ENCODE measurements at places on chromosomes 3 and 15.

GRCh38 chr3:61669203-61669602, 107.8 kb downstream of the PTPRG start:
- DNase-seq = no peak

DNA sequence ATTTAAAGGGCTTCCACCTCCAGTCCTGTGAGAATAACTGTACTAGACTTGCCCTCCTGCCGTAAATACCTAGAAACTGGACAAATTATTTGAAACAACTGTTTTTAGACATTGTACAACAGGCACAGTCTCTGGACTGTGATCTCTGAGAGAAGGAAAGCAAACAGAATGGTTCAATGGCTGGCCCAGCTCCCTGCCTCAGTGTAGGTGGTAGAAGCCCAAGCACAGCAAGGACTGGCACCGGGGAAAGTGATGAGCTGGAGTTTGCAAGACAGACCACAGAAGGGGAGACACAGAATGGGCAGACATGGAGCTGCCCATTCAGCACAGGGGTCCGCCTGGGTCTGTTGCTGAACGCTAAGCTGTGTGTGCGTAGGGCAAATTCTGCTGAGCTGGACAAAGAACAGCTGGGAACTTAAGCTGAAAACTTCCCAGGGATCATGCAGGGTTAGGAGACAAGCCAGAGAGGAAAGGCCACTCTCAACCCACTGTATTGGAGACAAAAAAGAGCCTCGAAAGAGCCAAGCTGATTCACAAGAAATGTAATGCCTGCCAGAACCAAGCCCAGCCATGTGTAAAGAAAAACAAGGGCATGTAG, 52.6 kb upstream of the SEC61A1 start:
- DNase-seq = no peak

DNA sequence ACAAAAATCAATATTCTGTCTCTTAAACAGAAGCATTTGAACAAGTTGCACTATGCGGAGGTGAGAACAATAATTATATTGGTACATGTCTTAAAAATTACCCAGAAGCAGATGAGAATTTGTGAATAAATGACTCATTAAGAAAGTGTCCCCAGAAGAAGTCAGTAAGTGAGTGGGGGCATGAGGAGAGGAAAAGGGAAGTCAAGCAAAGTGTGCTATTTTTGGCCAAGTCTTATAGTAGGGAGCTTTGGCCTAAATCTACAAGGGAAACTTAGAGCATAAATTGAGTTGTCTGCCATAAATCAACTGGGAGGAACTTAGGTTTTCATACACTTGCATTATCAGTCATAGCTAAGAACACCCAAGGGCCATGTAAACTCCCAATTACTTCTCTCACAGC, 86.9 kb upstream of the SATB1 start:
- DNase-seq = no peak

GRCh38 chr15:51319539-51319938, 18.9 kb downstream of the CYP19A1 start:
- DNase-seq = no peak

DNA sequence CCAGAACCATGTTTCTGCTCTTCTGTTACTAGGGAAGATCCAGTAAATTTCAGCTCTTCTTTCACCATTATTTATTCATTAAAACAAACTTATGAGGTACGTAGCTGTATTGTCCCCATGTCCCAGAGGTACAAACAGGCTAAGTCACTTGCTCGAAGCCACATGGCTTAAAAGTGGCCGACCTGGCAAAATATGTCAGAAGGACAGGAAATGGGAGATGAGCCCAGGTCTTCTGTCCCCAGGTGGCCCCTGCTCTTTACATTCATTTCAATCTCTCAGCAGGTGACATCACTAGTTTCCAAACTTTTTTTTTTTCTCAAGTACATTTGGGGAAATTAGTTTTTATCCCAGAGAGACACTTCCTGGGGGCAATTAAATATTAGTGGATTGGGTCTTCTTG, 34.1 kb upstream of the LPP start:
- DNase-seq = no peak

GRCh38 chr3:127699416-127700300, 26.9 kb downstream of the ABTB1 start:
- DNase-seq = no peak

- no peak for DNase-seq
Measured at GRCh38 chr3:132596816-132597433, at the start of gene ACKR4. TSS of gene ACKR4 (plus strand) at chr3:132597270. CDS start at chr3:132600398, 3,128 bp downstream.

DNA sequence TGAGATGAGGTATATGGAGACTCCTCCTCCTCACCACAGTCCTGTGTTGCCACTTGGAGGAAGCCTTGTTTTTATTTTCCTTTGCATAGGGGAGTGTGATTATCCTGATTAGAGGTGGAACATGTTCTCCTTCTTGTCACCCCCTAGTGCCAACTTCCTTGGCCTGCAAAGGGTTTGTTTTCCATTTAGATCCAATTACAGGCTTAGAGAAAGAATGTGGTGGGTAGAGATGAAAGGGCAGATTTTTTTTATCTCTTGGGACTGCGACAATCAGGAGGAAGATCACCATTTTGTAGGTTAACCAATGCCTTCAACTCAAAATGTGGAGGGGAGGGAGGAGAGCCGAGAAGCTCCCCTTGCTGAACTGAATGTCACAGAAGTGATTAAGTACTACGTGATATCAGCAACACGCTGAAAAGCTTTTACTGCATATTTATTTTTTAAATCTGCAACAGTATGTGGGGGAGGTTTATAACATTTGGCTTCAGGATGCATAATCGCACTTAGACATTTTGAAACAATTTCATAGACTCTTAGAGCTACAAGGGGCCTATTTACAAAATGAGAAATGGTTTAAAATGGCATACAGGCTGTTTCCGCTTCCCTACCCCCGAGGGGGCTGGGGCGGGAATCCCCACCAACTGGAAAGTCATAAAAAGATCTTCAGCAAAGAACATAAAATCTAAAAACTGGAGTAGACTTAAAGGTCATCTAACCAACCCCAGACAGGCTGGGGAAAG, 2.4 kb downstream of the LMCD1 start:
- no peak for DNase-seq

DNA sequence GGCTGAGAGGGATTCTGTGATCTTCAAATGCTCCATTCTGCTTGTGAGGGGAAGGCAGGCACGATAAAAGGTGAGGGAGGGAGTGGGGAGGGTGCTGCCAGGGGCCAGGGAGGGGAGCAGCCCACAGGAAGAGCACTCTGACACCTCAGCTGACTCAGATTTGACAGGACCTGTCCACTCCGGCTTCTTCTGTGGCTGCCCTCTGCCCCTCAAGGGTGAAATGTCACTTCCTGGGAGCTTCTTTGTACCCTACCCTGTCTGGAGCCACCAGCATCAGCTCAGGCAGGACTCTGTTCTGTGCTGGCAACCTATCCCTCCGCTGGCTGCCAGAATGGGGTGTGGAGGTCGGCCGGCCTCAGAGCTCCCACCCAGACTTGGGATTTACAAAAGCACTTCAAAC, 114.0 kb upstream of the HACD2 start:
- no peak for DNase-seq

DNA sequence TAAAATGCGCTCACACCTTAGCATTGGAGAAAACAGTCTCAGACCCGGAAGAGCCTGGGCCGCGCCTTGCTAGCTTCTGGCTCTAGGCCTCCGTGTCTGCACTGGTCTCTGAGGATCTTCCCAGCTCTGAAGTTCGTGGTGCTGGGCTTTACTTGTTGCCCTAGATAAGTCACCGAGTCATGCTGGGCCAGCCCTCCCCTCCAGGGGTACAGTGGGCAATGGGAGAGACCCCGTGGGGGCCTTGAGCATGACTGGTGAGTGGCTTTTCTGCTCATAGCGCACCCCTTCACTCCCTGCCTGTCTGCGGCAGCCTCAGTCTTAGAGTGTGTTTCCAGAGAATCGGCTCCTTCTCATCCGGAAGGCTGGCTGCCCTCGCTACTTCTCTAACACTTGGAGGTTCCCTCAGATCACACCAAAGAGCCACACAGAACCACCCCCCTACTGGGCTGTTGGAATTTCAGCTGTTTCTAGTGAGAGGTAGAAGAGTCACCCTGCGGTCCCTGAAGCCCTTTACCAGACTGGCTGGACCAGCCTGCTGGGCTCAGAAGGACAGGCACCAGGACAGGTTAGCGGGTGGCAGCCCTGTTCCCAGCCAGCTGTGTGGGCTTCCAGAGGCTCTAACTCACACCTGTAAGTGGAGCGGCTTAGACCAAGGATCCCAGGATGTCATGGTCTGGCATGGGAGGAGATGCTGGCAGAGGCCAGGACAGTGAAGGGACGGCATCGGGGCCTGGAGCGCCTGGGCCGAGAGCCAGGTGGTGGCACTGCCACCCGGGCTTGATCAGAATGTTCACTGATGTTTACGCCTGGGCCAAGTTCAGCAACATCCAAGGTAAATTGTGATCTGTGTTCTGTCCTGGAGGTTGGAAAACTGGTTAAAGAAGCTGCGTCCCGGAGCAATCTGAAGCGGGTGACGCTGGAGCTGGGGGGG, 17.9 kb downstream of the ALDH1A3 start:
- no peak for DNase-seq

GRCh38 chr3:119924111-119925094, 142.5 kb downstream of the NR1I2 start:
- DNase-seq = no peak

DNA sequence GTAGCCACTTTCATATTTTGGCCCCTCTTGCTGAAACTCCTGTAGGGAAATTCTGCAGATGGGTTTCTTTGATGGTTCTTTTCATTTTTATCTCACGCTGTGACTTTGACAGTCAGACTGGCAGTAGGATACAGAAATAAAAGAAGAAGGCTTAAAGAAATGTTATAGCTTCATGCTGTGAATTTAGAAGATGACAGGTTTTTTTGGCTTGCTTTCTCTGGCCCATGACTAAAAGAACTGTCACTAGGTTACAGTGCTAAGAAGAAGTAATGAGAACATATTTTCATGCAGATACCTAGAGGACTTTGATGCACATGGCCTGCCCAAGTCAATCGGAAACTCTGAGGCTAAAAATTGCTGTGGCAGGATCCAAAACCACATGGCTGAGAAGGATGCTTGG, 334.5 kb downstream of the EPHA6 start:
- DNase-seq = no peak

GRCh38 chr3:40939741-40940130, 259.6 kb upstream of the CTNNB1 start:
- no peak for DNase-seq

GRCh38 chr3:26704736-26705135, 82.2 kb downstream of the LRRC3B start:
- no peak for DNase-seq

GRCh38 chr3:158918008-158918407, 116.2 kb downstream of the MFSD1 start:
- DNase-seq = no peak

DNA sequence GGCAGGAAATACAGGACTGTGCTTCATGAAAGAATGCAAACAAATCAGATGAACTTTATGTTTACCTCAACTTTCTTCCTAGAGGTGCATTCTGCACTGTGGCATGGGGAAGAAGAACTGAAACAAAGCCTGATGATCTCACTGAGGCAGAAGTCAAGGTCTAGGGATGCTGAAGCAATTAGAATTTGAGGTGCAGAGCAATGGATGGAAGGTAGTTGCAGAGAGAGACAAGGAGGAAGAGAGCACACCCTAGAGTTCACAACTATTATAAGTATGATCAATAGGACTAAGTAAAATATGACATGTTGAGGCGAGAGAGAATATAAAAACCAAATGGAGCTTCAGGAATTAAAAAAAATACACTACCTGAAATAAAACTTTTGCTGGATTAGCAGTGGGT, 420.1 kb downstream of the EDEM1 start:
- DNase-seq = no peak

DNA sequence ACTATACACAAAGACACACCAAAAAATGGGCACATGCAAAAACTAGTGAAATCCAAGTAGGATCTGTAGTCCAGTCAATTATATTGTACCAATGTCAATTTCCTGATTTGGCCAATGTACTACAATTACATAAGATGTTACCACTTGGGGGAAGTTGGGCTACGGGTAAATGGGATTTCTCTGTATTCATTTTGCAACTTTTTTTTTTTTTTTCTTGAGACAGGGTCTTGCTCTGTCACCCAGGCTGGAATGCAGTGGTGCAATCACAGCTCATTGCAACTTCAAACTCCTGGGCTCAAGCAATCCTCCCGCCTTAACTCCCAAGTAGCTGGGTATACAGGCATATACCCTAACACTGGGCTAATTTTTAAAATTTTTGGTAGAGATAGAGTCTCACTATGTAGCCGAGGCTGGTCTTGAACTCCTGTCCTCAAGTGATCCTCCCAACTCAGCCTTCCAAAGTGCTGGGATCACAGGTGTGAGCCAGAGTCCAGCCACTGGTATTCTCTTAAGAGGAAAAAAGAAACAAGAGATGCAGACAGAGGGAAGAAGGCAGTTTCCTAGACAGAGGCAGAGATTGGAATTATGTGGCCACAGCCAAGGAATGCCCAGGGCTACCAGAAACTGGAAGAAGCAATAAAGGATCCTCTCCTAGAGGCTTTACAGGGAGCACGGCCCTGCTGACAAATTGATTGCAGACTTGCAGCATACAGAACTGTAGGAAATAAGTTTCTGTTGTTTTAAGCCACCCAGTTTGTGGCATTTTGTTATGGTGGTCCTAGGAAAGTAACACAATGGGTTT, 33.3 kb downstream of the TFDP2 start:
- no peak for DNase-seq

Data from T-helper 17 cell (primary cell).